ENCODE measurements at places on chromosomes 5 and 9. TPM values are rescaled to one million over a fixed set of nuclear protein-coding genes. Genes with fewer than 3 reads are reported as not detected.
A peak's percentile ranks its signal among the peaks of the same experiment; 100 is the strongest.

DNA sequence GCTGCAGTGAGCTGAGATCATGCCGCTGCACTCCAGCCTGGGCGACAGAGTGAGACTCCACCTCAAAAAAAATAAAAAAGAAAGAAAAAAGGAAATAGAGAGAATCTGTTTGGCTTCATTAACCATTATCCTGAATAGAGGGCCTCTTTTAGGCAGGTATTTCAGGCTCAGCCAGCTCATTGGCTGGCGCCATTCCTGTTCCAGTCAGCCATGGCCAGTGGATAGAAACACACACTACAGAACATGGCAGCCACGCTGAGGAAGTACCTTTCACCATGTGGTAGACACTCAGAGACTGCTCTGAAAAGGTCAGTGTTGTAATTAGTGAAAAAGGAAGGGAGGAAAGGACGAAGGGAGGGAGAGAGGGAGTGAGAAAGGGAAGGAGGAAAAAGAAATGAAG is 340.0 kb upstream of the ACTBL2 start:
- DNase-seq = no peak

Gene ELAVL2
- total RNA-seq = 27.5 TPM

- DNase-seq = no peak
Measured at GRCh38 chr5:109239456-109239855, 170.3 kb downstream of the PJA2 start.

GRCh38 chr5:10199692-10200091 is 50.0 kb downstream of the ATPSCKMT start:
- DNase-seq = no peak

Gene YIPF5
- total RNA-seq = 68.3 TPM

GRCh38 chr5:181058786-181059296 is 18.8 kb downstream of the BTNL9 start:
- no peak for DNase-seq

- peak; percentile 41 for DNase-seq
Measured at GRCh38 chr9:9790216-9790872, 822.5 kb downstream of the PTPRD start.

Measured in A172 (cell line).